Stimulated activated CD8-positive, alpha-beta memory T cell treated with anti-CD3 and anti-CD28 coated beads, Interleukin-4, amount 100 ng/mL, for 1 hour (primary cell): ENCODE measurements at places on chromosomes 5 and 9.

GRCh38 chr9:133556354-133556753, 21.9 kb downstream of the ADAMTSL2 start:
- no peak for DNase-seq

DNA sequence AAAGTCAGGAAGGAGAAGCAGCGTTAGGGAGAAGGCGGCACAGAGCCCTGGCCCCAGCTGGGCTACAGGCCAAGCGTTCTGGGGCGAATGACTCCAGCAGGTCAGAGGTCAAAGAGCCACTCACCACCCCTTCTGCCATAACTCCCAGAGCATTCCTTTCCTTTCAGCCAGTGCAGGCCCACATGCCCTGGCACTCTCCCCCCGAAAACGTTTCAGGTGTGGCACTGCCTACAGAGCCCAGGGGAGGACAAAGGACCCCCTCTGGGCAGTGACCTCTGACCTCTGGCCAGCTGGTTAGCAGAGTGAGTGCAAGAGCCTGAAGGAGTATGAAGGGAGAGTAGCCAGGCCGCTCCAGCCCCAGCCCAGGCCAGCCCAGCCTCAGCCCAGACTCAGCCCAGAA, 4.9 kb downstream of the ABCA2 start:
- DNase-seq = no peak

DNA sequence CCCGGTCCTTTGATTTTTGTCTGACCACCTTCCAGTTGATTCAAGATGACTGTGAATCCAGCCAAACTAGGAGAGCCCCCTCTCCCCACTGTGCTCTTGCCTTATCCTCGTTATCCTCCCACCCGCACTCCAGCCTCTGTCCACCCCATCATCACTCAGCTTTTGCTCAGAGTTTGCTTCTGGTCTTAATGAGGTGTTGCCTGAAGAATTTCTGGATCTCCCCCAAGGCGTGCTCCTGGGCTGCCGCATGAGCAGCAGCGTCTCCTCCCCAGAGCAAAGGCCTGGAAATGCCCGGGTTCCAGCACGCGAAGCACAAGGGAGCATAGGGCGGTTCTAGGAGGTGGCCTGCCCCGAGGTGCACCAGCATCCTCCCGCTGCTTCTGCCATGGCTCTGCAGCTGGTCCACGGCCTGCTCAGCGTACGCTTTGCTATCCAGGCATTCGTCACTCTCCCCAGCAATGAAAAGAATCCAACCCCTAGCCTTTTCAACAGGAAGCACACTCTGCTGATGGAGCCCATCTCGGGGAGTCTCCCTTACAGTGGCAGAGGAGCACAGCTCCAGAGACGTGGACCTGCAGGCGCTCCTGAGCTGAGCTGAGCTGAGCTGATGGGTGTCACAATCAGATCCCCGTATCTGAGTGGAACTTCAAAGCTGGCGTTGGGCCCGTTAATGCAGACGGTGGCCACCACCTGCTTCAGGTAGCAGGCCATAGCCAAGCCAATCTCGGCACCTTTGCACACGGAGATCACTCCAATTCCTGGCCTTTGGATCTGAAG, 50.7 kb downstream of the BAAT start:
- DNase-seq = no peak

- no peak for DNase-seq
These were observed 51.9 kb upstream of the RAI14 start for GRCh38 chr5:34604119-34604675.

DNA sequence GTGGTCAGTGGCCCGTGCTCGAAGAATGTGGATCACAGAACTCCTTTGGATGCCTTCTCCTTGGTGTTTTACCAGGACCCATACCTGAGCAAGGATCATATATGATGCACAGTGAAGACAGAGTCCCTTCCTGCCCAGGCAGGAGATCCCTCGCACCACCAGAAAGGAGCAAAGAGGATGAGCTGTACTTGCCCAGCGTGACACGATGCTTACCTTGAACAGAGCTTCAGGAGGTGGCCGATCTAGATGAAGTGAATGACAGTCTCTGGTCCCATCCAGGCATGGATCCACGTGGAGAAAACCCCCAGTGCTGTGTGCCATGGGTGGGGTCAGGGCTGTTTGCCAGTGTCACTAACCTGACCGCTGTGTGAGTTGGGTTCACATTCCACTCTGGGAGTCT, 455.4 kb downstream of the GADD45G start:
- DNase-seq = no peak

GRCh38 chr5:69004676-69005075, 89.1 kb upstream of the SLC30A5 start:
- no peak for DNase-seq

DNA sequence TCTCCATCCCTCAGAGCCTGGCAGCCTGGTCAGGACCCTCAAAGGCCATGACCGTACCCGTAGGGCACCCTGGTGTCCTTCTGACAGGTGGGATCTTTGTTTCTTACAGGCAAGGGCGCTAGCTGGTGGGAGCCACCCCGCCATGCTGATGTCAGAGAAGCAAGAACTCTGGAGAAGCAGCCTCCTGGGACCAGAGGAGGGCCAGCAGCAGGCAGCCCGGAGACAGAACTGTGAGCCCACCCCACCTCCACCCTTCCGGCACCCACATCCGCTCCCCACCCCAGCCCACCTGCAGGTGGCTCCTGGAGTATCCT, 42.2 kb upstream of the IL17B start:
- DNase-seq = no peak

- DNase-seq = no peak
These were observed 96.7 kb downstream of the SAXO1 start for GRCh38 chr9:18936094-18936871.

DNA sequence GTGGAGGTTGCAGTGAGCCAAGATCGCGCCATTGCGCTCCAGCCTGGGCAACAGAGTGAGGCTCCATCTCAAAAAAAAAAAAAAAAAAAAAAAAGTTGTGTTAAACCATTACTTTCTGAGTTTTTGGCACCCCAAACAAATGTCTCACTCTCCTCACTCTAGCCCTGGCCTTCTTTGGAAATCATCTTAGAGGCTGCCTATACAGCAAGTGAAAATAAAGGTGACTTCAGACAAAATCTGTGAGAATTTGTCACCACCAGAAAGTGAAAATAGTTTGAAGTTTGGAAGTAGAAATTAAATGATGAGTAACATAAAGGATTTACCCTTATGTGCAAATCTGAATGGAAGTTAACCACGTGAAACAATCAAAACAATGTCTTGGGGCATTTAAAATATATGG, 7.2 kb upstream of the ZNF131 start:
- DNase-seq = no peak

- no peak for DNase-seq
These were observed 32.8 kb downstream of the PHAX start for GRCh38 chr5:126633552-126633951.

DNA sequence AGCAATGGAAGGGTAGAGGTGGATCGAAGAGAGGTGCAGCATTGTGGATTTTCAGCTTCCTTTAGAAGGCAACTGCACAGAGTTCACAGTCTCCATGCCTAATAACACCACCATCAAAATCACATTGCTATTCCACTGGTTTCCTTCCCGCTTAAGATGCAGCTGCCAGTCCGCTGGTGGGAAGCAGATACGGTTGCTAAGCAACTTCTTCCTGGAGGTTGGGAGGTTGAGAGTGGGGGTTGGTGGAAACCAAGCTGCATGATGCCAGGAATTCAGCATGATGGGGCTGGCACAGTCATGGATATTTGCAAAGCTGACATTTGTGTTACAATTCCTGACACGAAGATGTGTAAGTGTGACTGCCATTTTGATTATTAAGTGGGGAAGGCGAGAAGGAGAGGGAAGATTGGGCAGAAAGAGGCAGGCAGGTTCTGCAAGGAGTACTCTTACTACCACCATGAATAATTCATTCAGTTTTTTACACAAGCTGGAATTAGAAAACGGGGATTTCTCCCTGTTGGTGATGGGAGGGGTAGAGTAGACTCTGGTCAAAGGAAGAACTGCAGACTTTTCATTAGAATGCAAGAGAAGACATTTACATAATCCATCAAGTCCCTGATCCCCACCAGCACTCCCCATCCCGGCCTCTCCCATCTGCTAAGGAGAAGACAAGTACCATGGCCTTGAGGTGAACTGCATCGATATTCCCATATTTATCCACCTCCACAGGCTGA, 87.5 kb downstream of the GLDC start:
- DNase-seq = no peak

DNA sequence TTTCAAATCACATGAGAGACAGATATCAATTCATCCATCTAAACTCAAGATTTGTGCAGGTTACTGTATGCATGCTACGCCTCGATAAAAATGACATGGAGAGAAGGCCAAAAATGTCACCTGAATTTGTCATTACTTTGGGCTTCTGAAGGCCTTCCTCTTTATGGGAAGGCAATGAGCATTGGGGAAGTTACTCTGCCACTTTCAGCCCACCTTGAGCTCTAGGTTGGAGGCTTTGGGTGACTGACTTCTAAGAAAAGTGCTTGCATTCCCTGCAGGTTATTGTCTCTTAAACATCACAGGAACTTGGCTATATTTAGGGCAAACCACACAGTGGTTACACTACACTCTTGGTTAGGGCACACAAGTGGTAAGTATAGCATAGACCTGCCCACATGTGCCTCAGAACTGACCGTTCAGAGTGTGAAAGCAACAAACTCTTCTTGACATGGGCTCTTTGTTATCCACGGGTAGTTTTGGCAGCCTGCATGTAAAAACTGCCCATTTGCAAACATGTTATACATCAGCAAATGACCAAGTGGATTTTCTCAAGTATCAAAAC, 169.5 kb downstream of the ZNF608 start:
- DNase-seq = no peak

- DNase-seq = no peak
These were observed 38.8 kb downstream of the SFXN1 start for GRCh38 chr5:175516933-175517823.

DNA sequence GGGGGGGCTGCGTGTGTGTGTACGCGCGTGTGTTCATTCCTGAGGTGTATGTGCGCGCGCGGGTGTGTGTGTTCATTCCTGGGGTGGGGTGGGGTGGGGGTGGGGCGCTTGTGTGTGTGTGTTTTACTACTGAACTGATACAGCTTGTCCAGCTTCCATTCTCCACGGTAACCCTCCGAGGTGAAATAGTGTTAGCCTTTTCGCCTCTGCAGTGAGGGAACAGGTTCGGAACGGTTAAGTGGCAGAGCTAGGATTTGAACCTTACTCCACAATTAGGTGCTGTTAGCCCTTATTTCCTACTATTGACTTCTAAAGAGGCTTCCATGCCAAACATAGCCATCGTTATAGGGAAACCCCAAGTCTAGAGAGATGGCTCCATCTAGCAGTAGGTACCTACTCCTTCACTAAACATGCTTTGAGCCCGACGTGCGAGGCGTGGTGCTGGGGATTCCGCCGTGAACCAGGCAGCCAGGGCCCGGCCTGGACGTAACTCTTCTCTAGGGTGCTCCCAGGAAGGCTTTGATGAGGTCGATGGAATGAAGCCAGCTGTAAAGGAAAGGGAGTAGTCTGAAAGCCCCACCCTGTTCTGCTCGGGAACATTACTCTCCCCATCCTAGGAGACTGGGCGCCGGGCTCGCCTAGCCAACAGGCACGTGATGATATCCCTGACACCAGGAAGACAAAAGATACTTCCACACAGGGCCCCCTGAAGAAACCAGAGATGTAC, 782 bp upstream of the SKP1 start:
- DNase-seq = no peak

DNA sequence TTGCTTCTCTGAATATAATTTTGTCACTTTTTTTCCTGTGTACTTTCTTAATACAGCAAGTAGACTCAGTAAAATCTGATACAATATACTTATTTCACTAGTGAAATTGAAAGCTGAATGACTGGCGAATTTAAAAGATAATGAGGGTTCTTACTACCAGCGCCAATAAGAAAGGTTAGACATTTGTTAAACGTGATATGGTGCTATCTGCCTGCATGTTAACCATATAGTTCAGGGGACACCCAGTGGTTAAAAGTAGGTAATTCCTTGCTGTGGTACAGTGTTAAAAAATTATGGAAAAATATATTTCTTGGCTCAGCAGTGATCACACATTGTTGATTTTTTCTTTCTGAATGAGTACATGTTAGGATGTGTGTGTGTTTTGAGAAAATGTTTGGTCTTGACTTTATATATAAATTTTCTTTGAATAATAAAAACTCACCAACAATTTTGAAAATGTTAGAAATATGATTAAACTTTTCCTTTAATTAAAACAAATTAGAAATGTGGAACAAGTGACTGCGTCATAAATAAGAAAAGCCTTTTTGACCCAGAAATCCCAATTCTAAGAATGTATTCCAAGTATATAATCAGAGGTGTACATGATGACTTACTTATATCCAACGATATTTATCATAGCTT, 25.8 kb downstream of the CAST start:
- DNase-seq = no peak

DNA sequence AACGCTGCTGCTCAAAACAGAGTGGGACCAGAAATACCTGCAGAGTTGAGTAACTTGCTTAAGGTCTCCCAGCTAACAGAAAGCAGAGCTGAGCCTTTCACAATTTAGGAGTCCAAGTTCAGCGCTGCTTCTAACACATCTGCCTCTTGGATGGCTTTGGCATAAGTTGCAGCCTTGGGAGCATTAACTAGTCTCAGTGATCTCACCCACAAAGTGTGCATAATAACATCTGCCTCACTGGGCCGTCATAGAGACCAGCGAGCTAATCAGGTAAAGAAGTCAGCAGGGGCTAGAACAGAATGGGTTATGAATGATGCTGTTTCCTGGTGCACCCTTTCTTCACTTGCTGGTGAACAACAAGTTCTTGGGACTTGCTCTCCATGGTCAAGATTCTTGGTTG, 36.5 kb downstream of the WWC1 start:
- no peak for DNase-seq

DNA sequence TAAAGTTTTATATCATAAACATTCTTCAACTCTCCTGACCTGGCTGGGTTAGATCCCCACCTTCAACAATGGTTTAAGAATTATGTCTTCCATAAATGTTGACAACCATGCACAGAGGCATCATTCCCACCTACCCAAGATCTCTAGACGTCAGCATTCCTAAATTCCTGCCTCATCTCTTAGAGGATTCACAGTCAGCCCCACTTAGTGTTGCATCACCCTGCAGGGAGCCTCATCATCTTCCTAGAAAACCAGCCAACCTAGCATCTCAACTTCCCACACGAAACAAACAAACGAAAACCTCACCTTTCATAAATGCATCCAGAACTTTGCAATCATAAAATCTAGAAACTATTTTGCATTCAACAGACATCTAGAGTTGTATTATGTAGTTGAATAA, 816.1 kb upstream of the C9orf72 start:
- no peak for DNase-seq

DNA sequence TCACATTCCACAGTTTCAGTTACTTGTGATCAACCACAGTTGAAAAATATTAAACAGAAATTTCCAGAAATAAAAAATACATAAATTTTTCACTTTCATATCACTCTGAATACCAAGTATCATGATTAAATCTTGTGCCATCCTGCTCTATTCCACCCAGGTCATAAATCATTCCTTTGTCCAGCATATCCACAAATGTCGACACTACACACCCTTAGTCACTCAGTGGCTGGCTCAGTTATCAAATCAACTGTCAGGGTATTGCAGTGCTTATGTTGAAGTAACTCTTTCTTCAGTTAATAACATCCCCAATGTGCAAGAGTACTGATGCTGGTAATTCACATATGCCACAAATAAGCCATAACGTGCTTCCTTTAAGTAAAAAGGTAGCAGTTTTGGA, 115.7 kb downstream of the FBXL17 start:
- DNase-seq = no peak

- DNase-seq = no peak
These were observed 52.6 kb upstream of the TNC start for GRCh38 chr9:115170358-115171073.
